Tongue (tissue), 3 donors: ENCODE measurements at places on chromosomes 1 and 21.

GRCh38 chr1:223249854-223250631 is 107.0 kb upstream of the TLR5 start:
- no peak for DNase-seq

DNA sequence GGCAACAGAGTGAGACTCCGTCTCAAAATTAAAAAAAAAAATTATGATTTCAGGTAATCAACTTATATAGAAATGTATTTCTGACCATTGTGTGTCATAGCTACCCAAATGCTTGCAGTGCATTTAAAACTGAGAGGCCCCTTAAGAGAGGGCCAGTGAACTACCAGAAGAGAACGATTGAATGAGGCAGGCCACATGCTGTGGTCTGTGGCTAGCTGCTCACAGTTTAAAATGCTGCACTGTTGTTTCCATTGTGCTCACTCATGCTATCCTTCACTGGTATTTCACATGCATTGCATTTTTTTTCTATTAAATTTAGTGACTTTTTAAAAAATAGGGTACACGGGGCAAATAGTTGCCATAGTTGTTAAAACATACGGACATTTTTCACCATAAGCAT is 26.0 kb downstream of the CHML start:
- no peak for DNase-seq

DNA sequence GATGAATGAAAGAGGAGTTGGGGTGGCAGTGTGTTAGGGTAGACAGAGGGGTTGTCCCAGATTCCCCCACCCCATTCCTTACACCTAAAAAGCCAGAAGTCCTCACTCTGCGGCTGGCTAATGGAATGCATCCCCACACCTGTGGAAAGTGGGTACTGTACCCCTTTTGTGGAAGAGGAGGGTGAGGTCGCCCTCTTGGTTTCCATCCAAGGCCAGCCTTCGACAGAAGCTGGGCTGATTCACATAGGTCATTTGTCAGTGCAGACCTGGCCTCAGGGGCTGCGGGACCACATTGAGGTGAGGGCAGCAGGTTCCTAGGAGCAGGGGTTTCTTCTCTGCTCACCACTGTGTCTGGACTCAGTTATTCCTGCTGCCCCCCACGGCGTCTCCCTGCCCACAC is 671.6 kb downstream of the MATN1 start:
- DNase-seq = no peak

DNA sequence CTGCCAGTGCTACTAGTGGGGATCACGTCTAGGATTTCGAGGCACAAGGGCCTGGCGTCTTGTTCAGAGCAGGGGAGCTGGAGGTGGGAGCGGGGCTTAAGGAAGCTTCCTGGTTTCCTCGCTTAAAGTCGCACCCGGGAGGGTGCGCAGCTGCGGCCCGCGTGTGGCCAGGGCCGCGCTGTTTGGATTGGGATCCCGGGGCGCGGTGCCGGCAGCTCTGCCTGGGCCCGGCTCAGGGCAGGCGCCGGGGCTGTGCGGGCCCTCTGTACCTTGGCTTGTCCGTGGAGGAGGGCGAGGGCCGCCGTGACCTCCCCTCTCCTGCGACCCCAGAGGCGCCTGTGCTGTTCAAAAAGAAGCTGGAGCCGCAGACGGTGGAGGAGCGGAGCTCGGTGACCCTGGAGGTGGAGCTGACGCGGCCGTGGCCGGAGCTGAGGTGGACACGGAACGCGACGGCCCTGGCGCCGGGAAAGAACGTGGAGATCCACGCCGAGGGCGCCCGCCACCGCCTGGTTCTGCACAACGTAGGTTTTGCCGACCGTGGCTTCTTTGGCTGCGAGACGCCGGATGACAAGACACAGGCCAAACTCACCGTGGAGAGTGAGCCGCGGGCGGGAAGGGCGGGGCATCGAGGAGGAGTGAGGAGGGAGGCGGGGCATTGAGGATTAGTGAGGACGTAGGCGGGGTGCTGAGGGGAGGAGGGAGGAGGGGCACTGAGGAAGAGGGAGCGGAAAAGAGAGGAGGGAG is 67.8 kb downstream of the OBSCN start:
- peak; percentile 95 for DNase-seq
